ENCODE measurements at places on chromosomes 13 and 19. TPM values are rescaled to one million over a fixed set of nuclear protein-coding genes. Genes with fewer than 3 reads are reported as not detected.

The GFY gene
- not detected for total RNA-seq

The PSG3 gene
- not detected for total RNA-seq

The ACER1 gene
- not detected for total RNA-seq

The C19orf38 gene
- not detected for total RNA-seq

The KLK15 gene
- total RNA-seq, result not detected

The CRB3 gene
- not detected for total RNA-seq

The SYDE1 gene
- total RNA-seq, result 61.6 TPM

The MTUS2 gene
- not detected for total RNA-seq

The ZNF317 gene
- total RNA-seq, result 11.2 TPM

The ZNF527 gene
- 4.3 TPM for total RNA-seq

The PINLYP gene
- total RNA-seq, result 1.8 TPM

The SRRM5 gene
- total RNA-seq, result not detected

The SPIB gene
- total RNA-seq, result not detected

The ICAM5 gene
- total RNA-seq, result 4.5 TPM

The ZNF575 gene
- total RNA-seq, result not detected

The PSG1 gene
- total RNA-seq, result not detected

The TMEM145 gene
- 1.3 TPM for total RNA-seq

The ASPDH gene
- total RNA-seq, result not detected

The SIGLEC9 gene
- total RNA-seq, result not detected

The CCDC61 gene
- total RNA-seq, result 6.8 TPM

The KLHL26 gene
- 11.6 TPM for total RNA-seq

The PGLYRP1 gene
- total RNA-seq, result not detected

The PRTN3 gene
- total RNA-seq, result 0.16 TPM

The NEK5 gene
- not detected for total RNA-seq

The KIR2DL1 gene
- total RNA-seq, result not detected

The SYT5 gene
- total RNA-seq, result 0.54 TPM

The FUT2 gene
- total RNA-seq, result not detected

The NPAS1 gene
- total RNA-seq, result 12.8 TPM

The GPR12 gene
- not detected for total RNA-seq

The CD33 gene
- not detected for total RNA-seq

The NUP58 gene
- total RNA-seq, result 30.7 TPM

The CCDC8 gene
- 32.1 TPM for total RNA-seq

The TYROBP gene
- total RNA-seq, result not detected

The KLK14 gene
- total RNA-seq, result not detected

The NBEA gene
- total RNA-seq, result 1.5 TPM

The CAMSAP3 gene
- under 0.01 TPM for total RNA-seq

The KLF16 gene
- total RNA-seq, result 11.8 TPM

The ALOX5AP gene
- not detected for total RNA-seq

The ZIM2 gene
- not detected for total RNA-seq

The PSG5 gene
- 0.18 TPM for total RNA-seq

The EEF1AKMT1 gene
- total RNA-seq, result 17.3 TPM

The ZBTB32 gene
- total RNA-seq, result not detected

The IL17D gene
- total RNA-seq, result 3.7 TPM
